ENCODE measurements at places on chromosomes 1 and 21.

DNA sequence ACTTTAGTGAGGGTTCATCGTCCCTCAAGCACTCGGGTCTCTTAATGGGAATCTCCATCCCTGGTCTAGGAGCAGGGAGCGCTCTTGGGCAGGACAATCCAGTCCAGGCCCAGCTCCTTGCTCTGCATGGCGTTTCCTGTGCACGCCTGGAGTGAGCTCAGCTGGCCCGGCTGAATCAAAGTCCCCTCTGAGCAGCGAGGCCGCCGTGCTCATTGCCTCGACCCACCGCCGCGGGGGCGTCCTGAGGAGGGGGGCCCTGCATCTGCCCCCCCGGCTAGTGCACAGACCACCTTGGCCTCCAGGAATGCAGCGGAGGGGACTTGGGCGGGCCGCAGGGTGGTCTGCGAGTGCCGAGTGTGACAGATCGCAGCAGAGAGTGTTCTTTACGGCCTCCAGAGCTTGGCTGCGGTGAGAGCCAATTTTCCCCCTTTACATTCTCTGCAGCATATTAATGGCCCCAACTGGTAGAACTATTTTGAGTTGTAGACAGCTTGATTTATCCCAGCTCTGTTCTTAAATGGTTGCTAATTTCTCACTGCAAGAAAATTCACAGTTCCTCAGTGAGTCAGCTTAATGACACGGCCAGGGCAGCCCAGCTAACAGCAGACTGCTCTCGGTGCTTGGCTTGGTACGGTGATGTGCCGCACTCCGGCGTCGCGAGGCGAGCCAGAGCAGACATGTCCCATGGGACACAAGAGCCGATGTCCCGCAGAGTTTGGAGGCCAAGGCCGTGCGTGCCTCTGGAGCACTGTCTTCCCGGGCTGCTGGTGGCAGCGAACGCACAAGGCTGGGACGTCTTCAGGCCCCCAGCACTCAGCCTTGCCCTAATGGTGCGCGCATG lies 39.8 kb downstream of the SNAP47 start:
- peak; percentile 82 for DNase-seq
- H3K27ac ChIP-seq, result peak overlapping the region; percentile 72
- H3K4me1 ChIP-seq, result peaks cover 39% of the 10 kb centered on the region
- no peaks in the 10 kb centered on the region for H3K36me3 ChIP-seq
- H3K27me3 ChIP-seq, result no peaks in the 10 kb centered on the region

DNA sequence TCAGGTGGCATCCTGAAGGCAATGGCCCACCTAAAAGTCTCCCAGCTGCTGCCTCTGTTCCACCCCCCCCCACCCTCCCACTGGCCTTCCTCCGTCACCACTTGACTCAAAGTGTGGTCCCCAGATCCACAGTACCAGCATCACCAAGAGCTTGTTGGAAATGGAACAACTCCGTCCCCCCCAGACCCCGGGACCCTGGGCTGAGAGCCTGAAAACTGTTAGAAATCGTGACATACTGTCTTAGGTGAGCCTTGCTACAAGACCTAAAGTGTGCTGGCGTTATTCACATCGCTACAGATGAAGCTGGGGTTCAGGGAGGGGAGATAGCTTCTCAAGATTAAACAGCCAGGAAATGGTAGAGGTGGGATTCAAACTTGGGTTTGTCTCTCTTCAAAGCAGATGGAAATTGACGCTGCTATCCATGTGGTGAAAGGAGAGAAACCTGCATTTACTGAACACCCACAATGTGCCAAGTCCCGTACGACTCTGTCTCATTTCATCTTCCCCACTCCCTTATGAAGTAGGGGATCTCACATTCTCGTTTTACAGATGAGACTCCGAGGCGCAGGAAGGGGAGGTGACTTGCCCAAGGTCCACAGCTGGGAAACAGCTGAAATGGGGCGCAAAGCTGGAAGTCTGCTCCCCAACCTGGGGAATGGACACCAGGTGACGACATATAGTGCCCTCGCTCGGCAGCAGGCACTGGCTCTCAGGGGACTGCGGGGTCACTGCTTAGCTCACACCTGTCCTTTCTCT lies 52.8 kb upstream of the IFFO2 start:
- peaks cover 38% of the 10 kb centered on the region for H3K4me1 ChIP-seq
- no peak overlapping the region for H3K4me3 ChIP-seq
- peak overlapping the region; percentile 65 for H3K27ac ChIP-seq

GRCh38 chr1:64087768-64088167 lies 115.7 kb upstream of the UBE2U start:
- no peaks in the 10 kb centered on the region for H3K27me3 ChIP-seq
- H3K4me3 ChIP-seq, result no peak overlapping the region
- no peaks in the 10 kb centered on the region for H3K36me3 ChIP-seq
- DNase-seq, result peak; percentile 83
- H3K27ac ChIP-seq, result peak overlapping the region; percentile 12

GRCh38 chr1:42385283-42385682 lies 4.7 kb downstream of the RIMKLA start:
- H3K27ac ChIP-seq, result no peak overlapping the region
- no peaks in the 10 kb centered on the region for H3K4me1 ChIP-seq
- H3K27me3 ChIP-seq, result peaks cover 26% of the 10 kb centered on the region
- peak; percentile 33 for DNase-seq
- no peak overlapping the region for H3K4me3 ChIP-seq
- no peaks in the 10 kb centered on the region for H3K36me3 ChIP-seq

- peaks cover 11% of the 10 kb centered on the region for H3K27me3 ChIP-seq
- no peak overlapping the region for H3K27ac ChIP-seq
- no peaks in the 10 kb centered on the region for H3K4me1 ChIP-seq
- H3K4me3 ChIP-seq, result no peak overlapping the region
Observed at GRCh38 chr1:154878371-154879037, 8.4 kb upstream of the KCNN3 start.

GRCh38 chr21:41673596-41674335 lies 93.1 kb downstream of the RIPK4 start:
- no peak for DNase-seq
- H3K27ac ChIP-seq, result no peak overlapping the region
- peaks cover 5% of the 10 kb centered on the region for H3K4me1 ChIP-seq
- no peaks in the 10 kb centered on the region for H3K27me3 ChIP-seq
- H3K36me3 ChIP-seq, result no peaks in the 10 kb centered on the region
- H3K4me3 ChIP-seq, result no peak overlapping the region

GRCh38 chr1:36871146-36871971 lies 163.0 kb downstream of the GRIK3 start:
- no peak overlapping the region for H3K27ac ChIP-seq
- DNase-seq, result no peak
- no peaks in the 10 kb centered on the region for H3K36me3 ChIP-seq
- no peak overlapping the region for H3K4me3 ChIP-seq
- H3K4me1 ChIP-seq, result no peaks in the 10 kb centered on the region

Measured in GM23248 (cell line).